Epithelial cell of proximal tubule (primary cell): ENCODE measurements at places on chromosomes 3 and 15. TPM values are rescaled to one million over a fixed set of nuclear protein-coding genes. Genes with fewer than 3 reads are reported as not detected.

The GUCA1C gene
- total RNA-seq = 0.23 and 0.58 TPM in 2 replicates

- DNase-seq = no peak
Measured at GRCh38 chr15:52261498-52262242, 33.9 kb downstream of the MYO5C start.

DNA sequence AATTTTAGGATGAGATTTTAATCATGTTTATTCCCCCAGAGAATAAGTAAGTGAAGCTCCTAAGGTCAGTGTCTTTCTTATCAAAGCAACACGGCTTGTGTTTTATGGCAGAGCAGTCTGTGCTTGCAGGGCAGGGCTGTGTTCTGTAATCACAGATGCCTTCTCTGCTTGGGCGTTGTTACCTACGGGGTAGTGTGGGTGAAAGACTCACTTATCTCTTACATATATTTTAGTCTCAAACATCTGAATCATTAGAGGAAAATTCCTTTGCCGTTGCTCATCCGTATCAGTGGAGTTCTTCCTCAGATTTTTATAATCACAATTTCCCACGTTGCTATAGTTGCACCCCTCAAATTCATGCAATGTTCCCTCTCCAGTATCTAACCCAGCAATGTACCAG is 271.7 kb upstream of the MEIS2 start:
- DNase-seq = no peak

DNA sequence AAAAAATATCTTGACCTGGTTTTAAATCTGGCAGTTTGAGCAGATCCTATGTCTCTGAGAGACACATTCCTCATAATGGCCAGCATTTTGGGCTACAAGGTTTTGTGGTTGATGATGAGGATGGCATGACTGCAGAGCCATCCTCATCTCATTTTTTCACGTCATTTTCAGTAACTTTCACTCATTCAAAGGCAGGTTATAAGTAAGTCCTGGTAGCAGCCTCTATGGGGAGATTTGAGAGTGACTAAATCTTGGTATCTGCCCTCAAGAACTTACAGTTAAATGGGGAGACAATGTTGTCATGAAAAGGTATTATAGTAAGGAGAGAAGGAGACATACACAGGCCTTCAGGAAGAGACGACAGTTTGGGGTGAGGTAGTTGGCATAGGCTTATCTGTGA is 14.5 kb downstream of the TIGIT start:
- no peak for DNase-seq

The ALS2CL gene
- 9.0 and 17.8 TPM in 2 replicates for total RNA-seq

The ITIH4 gene
- 0.07 TPM in 1 of 2 replicates, not detected in the other for total RNA-seq

DNA sequence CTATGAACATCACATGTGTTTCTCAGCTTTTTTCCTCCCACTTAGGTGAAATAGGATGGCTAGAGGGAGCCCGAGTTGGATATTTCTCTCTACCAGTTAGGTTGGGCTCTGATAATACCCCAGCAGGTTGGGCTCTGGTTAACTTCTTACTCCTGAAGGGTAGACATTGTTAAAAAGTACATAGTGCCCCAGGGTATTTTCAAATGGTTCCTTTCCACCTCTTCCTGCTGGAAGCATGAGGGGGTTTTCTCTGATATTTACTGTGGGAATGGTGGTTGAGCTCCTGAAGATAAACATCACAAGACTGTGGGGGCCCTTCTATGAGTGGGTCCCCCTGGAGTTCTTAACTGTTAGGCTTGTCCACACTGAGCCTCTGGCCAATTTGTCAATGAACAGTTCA is 36.1 kb upstream of the SPESP1 start:
- no peak for DNase-seq

GRCh38 chr3:141798448-141798845 is 35.2 kb downstream of the GRK7 start:
- DNase-seq = no peak

- no peak for DNase-seq
Measured at GRCh38 chr15:77871852-77872371, 205.6 kb downstream of the TBC1D2B start.

The THPO gene
- total RNA-seq = not detected in 2 replicates

DNA sequence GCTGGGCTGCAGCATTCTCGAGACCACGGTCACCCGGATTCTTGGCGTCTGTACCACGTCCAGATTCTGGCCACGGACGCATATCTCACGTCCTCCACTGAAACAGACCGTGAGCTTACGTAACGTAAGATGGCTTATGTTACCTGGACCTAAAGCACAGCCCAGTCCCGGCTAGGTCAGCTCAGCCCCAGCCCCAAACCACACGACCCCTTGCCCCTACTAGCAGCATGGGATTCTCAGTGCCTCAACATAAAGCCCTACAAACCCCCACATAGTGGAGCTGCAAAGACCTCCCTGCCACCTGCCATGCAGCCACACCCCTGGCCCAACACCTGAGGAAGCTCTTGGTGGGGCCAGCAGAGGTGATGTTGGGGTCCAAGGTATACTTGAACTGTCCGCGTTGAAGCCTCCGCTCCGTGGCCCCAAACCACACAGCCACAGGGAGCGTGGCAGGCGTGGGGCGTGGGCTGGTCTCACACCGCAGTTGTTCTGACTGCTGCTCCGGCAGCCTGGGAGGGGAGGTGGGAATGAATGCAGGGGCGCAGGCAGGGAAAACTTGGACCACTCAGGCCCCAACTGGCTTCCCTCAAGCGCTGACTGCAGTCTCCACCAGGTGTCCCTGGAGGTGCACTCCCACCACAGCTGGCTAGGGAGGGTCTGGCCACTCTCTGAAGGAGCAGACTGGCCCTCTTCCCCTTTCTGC is 14.5 kb downstream of the PLXNB1 start:
- DNase-seq = no peak

The TLR9 gene
- total RNA-seq = not detected in 2 replicates

The CTDSPL gene
- 25.5 and 26.7 TPM in 2 replicates for total RNA-seq

DNA sequence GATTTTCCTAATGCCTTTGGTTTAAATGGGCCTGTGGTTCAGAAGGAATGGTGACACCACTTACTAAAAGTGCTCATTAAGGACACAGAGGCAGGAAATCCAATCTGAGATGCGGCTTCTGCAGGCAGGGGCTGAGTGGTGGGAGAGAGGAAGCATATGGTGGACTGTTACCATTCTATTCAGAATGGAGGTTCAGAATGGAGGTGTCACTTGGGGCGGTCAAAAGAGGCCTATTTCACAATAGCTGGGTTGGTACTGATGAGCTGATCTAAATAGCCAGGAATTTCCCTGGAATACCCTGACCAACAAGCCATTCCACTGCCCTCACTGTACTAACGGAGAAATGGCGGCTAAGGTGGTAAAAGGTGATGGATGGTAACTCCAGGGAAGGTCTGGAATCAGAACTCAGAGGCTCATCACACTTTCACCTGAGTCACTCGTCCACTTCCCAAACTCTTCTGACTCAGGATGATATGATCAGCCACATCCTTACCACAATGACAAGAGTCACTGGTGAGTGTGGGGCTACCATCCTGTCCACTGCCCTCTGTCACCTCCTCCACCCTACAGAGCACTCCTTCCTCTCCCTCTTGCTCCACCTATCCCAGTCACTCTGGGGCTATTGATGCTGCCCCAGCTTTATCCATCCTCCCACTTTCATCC is 15.7 kb downstream of the RFT1 start:
- DNase-seq = no peak

The NECTIN3 gene
- total RNA-seq = 30.1 and 33.7 TPM in 2 replicates

DNA sequence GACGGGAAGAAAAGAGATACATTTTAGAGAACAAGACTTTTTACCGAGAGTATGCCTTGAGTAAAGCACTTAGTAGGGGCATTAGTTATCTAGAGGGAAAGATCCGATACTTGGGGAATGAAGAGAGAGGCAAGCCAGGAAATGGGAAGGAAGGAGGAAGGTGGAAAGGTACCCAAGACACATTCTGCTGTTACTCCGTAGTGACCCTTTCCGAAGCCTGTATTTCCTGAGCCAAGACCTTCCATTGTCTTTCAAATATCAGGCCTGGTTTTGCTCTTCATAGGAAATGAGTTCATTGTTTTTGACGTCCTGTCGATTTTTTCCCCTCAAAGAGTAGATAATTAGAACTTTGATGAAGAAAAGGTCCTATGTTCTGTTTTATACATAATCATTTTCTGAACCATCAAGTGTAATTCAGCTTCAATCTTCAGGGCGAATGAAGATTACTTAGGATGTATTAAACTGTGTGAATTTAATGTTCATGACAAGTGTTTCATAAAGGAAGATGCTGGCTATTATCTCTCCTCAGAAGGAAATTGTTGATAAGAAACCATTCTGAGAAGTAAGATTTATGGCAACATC is 95.7 kb downstream of the PPM1L start:
- no peak for DNase-seq

The ADAMTS7 gene
- 7.7 and 10.5 TPM in 2 replicates for total RNA-seq

The SGO1 gene
- 10.3 and 16.6 TPM in 2 replicates for total RNA-seq

DNA sequence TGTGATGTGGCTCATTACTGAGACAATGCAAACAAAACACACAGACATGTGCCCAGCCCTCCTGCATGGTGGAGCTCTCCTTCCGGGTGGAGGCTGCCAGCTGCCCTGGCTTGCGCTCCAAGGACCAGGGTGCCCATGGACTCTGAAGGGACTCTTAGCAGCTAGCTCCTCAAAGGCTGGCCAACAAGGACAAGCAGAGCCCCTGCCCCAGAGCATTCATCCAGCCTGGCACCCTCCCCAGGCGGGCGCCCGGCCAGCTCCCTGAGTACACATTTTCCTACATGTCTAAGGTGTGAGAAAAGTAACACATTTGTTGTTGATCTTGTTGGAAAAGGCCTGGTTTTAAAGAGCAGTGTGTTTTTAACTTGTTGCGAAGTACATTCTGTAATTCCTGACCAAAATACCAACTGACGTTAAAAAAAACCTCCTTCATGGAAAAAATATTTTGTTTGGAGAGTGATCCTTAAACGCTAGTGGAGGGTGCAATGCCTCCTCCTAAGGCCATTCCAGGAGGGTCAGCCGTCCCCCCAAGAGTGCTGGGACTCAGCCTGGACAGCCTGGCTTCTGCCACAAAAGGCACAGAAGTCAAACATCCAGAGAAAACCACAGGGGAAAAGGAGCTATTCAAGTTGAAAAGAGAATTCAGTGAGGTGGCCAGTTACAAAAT is 86.9 kb downstream of the KLF15 start:
- no peak for DNase-seq

DNA sequence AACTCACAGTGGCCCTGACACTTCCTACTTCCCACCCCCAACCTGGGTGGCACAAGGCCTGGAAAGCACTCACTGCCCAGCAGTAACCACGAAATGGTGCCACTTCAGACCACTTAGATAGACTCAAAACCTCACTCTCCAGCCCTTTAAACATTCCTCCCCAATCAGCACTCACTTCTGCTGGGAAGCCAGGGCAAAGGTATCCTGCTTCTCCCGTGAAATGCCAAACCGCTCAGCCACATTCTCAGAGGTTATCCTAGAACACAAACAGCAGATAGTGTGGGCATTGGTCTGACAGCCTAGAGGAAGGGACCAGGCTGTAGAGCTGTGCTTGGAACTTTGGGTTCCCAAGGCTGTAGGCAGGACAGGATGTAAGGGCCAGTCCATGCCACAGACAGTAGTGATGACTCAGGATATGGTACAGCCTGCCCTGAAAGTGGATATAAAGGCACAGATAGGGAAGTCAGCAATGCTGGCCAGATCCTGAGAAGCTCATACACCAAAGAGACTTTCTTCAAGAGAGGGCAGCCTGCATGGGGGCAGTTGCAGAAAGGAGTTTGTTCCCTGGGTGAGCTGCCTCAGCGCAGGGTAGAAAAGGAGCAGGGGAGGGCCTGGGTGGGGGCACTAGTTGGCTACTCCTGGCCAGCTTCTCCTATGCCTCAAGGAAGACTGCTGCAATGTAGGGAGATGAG is 9.2 kb downstream of the ACAA1 start:
- DNase-seq = no peak

DNA sequence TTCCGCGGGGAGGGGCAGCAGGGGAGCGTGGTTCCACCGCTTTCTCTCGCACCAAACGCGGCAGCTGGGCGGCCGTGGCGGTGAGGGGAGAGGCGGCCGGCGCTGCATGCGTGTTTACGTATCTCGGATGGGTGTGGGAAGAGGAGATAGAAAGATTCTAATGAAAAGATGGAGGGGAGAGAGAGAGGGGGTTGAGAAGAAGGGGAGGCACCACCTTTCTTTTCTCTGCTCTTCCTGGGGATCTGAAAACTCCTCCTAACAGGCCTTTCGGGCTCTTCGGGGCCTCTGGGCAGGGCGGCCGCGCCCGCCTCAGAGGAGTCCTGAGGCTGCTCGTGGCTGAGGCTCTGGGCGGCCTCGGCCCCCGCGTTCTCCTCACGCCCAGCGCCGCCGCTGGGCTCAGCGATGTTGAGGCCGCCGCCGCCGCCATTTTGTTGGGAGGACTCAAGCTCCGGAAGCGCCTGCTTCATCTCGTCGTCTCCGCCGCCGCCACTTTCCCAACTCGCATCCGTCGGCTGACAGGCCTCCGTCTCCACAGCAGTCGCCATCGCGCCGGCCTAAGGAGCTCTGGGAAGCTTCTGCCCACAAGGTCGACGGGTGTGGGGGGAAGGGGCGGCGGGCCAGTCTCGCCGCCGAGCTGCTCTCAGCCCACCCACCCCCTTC is 473 bp downstream of the TASOR start:
- DNase-seq = no peak

DNA sequence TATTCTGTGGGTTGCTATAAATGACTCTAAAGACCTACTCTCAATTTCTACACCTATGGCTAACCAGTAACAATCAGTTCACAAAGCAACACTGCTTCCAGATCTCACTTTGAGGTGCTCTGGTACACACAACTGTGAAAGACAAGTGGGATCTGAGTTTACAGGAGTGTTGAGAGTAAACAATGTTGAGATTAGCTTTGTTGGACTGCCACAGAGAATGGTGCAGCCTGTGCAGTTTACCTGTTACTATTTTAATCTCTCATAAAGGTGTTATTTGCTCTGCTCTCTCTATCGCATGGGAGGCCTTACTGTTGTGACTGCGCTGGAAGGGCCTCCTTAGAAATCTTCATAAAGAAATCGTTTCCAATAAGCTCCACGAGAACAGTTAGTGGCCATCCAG is 112.0 kb downstream of the SOX2 start:
- no peak for DNase-seq

The NPAP1 gene
- total RNA-seq = 0.07 TPM in 1 of 2 replicates, not detected in the other

- no peak for DNase-seq
Measured at GRCh38 chr3:62237286-62237948, 135.9 kb downstream of the FEZF2 start.

The TICRR gene
- total RNA-seq = 12.0 and 13.1 TPM in 2 replicates

GRCh38 chr3:27345493-27345892 is 23.7 kb downstream of the NEK10 start:
- DNase-seq = no peak

- no peak for DNase-seq
Measured at GRCh38 chr3:30777426-30778113, 116.9 kb downstream of the GADL1 start.

The IL5RA gene
- total RNA-seq = not detected in 2 replicates
